ENCODE measurements at places on chromosomes 4 and X.
A peak's percentile ranks its signal among the peaks of the same experiment; 100 is the strongest.

- DNase-seq, result peak; percentile 65
Observed at GRCh38 chrX:16185725-16186136, 18.4 kb downstream of the MAGEB17 start.

DNA sequence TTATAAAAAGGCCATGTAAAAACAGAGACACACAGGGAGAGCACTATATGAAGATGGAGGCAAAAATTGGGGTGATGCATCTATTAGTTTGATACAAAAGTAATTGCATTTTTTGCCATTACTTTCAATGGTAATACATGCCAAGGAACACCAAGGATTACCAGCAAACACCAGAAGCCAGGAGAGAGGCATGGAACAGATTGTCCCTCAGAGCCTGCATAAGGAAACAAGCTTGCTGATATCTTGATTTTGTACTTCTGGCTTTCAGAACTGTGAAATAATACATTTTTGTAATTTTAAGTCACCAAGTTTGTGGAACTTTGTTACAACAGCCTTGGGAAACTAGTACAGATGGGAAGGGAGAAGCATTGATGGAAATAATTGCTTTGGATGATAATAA is 45.6 kb upstream of the BOD1L1 start:
- no peak for DNase-seq

DNA sequence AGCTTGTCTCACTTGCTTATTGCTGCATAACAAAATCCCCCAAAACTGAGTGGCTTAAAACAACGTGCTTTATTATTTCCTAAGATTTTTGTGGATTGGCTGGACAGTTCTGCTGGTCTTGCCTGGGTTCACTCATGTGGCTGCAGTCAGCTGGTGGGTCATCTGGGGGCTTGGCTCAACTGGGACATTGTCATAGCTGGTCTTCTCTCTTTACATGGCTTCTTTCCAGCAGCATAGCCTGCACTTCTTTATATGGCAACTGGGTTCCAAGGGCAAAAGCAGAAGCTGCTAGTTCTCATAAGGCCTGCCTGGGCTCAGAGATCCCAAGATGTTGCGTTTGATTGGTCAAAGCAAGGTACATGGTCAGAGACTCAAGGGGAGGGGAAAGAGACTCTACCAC is 33.7 kb upstream of the STAG2 start:
- no peak for DNase-seq

DNA sequence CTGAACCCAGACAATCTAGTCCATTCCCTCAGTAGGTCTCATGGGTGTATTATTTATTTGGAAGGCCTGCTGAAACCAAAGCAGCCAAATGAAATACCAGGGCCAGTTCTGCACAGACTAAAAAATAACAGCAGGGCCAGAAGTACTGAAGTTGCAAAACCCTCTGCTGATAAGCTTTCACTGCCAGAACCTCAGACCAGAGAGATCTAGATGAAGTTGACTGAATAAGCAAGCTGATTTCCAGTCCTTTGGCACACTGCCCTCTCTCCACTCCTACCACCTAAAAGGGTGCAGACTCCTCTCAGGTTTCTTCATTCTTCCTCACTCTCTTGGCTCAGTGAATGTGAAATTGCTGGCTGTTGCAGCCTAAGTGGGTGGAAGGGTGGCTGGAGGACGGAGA is 276.7 kb upstream of the KLF3 start:
- no peak for DNase-seq

DNA sequence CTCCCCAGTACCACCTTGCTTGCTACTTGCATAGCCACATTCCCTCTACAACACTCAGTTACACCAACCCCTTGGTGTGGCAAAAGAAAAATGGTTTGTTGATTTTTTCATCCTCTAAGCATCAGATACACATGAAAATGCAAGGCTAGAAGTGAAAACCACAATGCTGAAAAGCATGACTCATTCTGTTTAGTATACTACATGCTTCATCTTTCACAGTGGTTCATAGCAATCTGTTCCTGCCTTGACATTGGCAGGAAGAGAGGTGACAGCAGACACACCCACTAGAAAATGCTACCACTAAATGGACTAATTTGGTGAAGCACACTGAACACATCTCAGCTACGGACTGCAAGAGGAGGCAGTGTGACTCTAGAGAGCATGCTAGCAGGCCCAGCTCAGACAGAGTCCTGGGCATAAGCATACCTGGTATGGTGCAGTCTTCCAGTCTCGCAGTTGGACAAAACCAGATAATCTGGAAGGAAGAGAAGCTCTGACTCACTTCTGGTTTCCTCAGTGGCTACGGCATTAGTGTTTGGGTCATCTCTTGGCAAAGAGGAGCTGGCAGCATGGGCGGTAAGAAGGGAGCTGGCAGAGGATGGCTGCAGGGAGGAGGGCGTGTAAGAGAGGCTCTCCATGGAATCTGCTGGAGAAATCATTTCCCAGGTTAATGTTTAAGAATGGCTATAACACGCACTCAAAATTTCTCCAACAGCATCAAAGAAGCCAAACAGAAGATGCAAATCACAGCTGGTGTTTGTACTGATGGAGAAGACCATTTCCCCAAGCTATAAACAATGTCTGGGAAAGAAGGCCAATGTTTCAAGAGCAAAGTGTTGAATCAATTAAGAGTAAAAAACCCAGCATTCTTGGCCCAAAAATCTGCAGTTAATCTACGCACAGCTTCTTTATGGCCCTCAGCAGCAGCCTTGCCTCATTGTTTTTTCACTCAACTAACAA is 37.8 kb downstream of the GAB3 start:
- no peak for DNase-seq

- no peak for DNase-seq
Observed at GRCh38 chrX:38205039-38205438, 15.6 kb downstream of the SRPX start.

DNA sequence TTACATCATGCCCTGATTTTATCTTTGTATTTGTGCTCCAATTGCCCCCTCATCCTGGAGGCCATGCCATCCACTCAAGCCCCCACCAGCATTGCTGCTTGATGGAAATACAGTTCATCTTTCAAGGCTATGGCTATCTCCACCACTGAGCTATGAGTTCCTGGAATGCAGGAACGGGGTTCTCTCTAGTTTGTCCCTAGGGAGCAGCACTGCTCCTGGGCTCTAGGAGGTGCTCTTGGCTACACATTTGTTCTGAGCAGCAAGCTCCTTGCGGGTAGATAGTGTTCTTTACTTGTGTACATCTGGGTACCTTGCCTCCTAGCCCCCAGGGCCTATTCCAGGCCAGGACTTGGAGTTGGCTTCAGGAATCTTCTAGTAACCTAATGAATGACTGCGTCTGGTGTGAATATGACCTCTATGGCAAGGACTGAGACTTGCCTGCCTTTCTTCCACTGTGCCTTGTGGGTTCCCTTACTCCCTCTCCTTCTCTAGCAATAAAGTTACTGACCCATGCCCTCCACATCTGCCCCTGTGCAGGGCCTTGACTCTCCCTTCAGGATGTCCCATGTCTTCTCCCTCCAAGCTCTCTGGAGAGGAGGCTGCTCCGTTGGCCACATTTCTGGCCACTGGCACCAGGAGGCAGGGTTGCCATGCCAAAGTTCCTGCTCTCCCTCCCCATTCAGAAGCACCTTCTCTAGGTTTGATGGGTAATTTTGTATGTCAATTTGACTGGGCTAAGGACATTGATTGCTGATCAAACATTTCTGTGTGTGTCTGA is 7.6 kb downstream of the CITED1 start:
- peak; percentile 66 for DNase-seq

- no peak for DNase-seq
Observed at GRCh38 chr4:169060391-169061091, 50.5 kb upstream of the CBR4 start.

GRCh38 chr4:55989766-55990165 is 41.0 kb downstream of the CEP135 start:
- no peak for DNase-seq

DNA sequence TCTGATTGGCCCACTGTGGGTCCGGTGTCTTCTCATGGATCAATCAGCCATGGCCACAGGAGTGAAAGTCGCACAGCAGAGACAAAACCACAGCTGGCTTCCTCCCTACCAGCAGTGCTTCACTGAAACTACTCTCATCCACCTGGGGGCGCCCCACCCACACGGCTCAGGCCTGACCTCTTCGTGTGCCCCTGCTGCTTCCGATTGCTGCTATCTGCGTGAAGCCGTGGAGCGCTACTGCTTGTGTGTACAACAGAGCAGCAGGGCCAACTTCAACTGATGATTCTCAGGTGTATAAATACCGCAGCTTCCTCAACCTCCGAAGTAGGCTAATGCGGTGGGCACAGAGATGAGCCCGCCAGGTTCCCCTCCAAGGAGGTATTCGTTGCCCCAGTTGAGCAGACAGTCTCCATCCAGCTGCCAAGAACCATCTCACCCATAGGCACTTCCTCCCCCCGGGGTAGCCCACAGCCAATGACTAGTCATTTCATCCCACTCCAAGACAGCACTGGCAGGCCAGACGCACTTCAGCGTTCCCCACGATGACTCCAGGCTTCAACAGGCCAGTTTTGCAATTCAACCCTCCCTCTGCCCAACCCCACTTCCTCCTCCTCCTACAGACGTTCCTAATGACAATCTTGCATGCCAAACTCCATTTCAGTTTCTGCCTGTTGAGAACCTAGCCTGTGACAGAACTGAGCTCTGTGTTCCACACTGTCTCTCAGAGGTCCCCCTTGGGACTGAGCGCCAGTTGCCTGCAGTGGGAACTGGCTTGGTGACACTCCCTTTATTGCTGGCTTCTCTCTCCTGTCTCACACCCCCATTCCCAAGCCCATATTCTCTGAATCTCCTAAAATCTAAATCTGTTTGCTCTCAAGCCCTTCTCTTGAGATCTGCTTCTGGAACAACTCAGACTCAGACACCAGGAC is 41.3 kb upstream of the ATP6AP2 start:
- DNase-seq, result peak; percentile 93

GRCh38 chr4:35229021-35229420 is 1015.3 kb downstream of the ARAP2 start:
- DNase-seq, result no peak

DNA sequence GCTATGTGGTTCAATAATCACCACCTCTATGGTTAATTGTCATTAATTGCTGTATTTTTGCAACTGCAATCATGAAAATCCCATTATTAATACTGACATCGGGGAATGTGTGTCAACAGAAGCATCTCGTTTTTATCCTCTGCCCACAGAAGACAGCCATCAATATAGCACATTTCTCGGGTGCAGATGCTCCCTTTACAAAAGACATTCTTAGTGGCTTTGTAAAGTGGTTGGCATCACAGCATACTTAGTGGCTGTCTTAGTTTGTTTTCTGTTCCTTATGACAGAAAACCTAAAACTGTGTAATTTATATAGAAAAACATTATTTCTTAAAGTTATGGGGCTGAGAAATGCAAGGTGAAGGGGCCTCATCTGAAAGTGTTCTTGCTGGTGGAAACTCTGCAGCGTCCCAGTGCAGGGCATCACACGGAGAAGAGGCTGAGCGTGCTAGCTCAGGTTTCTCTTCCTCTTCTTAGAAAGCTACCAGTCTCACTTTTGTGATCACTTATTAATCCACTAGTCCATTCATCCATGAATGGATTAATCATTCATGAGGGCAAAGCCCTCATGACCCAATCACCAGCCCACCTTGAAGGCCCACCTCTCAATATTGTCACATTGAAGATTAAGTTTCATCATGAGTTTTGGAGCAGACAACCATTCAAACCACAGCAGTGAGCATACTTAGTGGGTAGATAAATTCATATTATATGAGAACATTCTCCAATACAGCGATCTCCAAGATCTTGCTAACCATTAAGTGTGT is 1067.7 kb upstream of the PABPC4L start:
- no peak for DNase-seq

DNA sequence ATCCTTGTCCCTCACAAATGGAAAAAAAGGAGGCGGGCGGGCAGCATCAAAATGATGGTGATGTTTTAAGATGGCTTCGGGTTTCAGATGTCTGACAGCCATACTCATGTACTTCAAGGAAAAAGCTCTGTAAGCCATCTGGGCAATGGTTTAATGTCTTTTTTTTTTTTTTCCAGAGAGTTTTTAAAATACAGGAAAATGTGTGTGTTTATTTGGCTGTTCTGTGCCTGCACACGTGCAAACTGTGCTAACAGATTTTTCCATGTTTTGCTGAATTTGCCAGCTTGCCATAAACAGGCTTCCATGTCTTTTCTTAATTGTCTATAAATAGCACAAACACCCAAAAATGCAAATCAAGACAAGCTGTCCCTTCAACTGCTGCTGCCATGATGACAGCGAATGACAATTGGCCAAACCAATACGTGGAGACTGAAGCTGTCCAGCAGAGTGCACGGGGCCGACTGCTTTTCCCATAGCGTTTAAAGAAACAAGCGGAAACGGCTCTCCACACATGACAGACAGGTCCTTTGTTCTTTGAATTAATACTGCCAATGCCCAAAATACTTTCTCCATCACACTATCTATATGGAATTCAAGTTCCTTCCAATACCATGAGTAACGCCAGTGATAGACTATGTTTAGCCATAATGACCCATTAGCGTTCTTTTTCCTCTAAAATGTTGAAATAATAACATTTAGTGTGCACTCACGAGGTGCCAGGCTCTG is 35.7 kb downstream of the AFAP1 start:
- no peak for DNase-seq

DNA sequence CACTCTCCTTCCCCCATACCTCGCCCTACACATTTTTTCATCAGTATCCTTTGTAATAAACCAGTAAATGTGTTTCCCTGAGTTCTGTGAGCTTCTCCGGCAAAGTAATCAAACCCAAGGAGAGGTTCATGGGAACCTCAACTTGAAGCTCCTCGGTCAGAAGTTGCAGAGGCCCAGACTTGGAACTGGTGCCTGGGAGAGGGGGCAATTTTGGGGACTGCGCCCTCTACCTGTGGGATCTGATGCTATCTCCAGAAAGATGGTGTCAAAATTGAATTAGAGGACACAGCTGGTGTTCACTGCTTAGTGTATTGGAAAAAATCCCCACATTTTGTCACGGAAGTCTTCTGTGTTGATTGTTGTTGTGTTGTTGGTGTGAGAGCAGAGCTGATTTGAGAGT is 70.6 kb downstream of the ATP11C start:
- no peak for DNase-seq

- DNase-seq, result no peak
Observed at GRCh38 chr4:166996216-166996615, 238.1 kb downstream of the SPOCK3 start.

- DNase-seq, result no peak
Observed at GRCh38 chr4:108937066-108937465, 174.2 kb upstream of the ETNPPL start.

GRCh38 chrX:134718966-134719317 is 60.7 kb upstream of the PLAC1 start:
- DNase-seq, result no peak

GRCh38 chrX:18931972-18932371 is 51.9 kb downstream of the PHKA2 start:
- peak; percentile 51 for DNase-seq

DNA sequence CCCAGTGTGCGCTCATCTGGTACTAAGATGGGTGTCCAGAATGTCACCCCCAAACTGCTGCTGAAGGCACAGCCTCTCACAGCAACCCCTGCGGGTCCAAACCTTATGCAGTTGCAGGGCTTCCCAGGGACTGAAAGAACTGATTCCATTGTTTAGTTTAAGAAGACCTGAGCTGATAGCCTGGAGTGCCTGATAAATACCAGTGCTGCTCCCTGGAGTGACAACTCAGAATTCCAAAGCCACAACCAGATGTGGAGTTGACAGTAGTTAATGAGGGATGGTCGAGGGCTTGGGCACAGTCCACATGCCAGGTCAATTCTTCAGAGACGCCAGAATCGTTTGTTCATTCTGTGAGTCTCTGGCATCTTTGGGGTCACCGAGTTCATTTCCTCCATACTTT is 71.2 kb downstream of the LNX1 start:
- peak; percentile 85 for DNase-seq

All from endodermal cell (in vitro differentiated cells).